Renal cortex interstitium (tissue), 15 donors: ENCODE measurements at places on chromosomes 4 and X. TPM values are rescaled to one million over a fixed set of nuclear protein-coding genes. Genes with fewer than 3 reads are reported as not detected.

- no peak for DNase-seq
These were observed 12.4 kb downstream of the PRRG1 start for GRCh38 chrX:37361596-37361995.

DNA sequence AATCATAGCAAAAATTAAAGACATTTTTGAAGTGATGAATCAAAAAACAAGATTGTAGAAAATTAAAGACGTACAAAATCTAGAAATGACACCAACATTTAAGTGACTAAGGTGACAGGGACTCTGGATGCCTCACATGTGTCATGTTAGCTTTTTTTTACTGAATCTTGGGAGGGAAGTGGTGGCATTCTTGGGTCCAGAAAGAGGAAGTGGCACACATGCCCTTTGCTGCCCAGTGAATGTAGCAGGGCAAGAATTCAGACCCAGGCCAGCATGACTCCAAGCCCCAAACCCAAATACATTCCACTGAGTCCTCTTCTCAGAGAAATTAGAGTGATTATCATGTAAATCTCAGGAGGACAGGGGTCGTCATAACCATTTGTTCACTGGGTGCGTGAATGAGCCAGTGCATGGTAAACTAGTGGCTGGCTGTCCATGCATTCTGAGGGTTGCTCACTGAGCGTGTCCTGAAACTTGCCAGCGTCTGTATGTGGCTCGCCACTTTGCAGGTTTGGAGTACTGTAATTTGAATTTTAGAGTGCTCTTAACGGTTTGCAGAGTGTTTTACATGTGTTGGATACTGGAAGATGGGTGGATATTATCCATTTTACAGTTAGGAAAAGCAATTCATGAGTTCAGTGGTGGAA is 55.4 kb upstream of the TBC1D14 start:
- no peak for DNase-seq

GRCh38 chr4:11949355-11949754 is 520.7 kb upstream of the HS3ST1 start:
- DNase-seq: no peak

TRIM60 gene
- polyA plus RNA-seq: 0.09 TPM

DGKQ gene
- polyA plus RNA-seq: 8.6 TPM
